Renal pelvis (tissue), 12 donors: ENCODE measurements at places on chromosomes 13 and 19.

GRCh38 chr13:53778937-53779336 is 750.3 kb downstream of the OLFM4 start:
- DNase-seq = no peak

- DNase-seq = no peak
Measured at GRCh38 chr13:46951516-46951915, 54.7 kb upstream of the HTR2A start.

DNA sequence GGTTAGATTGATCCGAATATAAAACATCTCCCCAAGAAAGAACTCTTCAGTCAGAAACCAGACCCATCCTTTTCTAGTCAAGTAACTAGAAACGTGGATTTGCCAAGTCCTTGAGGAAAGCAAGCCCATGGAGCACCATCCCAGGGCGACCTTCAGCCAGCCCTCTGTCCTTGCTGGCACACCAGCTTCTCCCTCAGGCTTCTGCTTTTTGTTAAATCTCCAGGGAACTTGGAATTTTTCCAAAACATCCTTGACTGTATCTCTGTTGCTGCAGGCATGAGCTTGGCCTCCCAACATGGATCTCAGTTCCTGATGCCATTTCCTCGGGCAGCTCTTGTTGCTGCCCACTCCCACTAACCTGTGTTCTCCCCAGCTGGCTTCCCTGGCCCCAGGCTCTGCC is 27.1 kb upstream of the C1QTNF9 start:
- DNase-seq = no peak

- DNase-seq = no peak
Measured at GRCh38 chr19:29630655-29631054, 24.6 kb downstream of the POP4 start.

DNA sequence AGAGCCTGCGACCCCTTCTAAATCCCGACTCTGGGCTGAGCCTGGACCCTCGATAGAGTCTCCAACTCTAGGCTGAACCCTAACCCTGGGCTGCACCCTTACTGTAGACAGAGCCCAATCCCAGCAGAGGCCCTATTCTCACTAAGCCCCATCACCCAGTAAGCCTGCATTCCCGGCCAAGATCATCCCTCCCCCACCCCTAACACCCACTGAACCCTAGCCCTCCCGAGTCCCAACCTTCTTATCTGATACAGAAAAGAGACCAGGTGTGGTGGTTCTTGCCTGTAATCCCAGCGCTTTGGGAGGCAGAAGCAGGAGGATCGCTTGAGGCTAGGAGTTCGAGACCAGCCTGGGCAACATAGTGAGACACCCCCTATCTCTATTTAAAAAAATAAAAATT is 2.6 kb upstream of the TNFAIP8L1 start:
- no peak for DNase-seq

DNA sequence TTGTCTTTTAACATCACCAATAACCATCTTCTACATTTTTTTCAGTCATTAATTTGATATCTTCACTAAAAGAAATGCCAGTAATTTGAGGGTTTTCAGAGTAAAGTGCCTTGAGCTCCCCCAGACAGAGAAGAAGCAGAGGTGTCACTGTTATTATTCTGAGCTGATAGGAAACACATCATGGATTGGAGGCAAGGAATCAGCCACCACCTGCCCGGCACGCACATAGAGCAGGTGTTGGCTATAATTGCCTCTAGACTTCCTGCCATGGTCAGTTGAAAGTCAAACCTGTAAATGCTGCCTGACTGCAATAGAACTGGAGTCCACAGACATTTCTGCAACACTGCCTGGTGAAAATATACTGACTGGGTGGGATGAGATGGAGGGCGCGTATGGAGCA is 776.6 kb downstream of the UQCRFS1 start:
- DNase-seq = no peak

DNA sequence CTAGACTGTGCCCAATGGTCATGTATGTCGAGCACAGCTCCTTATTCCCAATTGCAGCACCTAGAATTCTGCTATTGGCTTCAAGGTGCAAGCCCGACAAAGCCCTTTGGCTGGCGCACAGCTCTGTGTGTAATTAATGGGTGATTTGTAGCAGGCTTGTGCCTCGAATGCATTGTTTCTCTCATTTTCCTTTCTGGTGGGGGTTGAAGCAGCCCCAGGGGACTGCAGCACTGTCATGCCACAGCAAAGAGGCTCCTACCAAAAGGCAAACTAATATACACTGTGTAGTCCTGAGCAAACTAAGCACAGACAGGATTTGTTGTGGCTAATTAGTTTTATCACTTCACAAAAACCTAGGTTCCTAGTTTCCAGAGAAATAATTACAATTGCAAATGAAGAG is 898.7 kb downstream of the UQCRFS1 start:
- no peak for DNase-seq

GRCh38 chr19:1438933-1439354 is 748 bp downstream of the RPS15 start:
- no peak for DNase-seq

- DNase-seq = no peak
Measured at GRCh38 chr19:6164906-6165531, 29.6 kb downstream of the ACSBG2 start.

DNA sequence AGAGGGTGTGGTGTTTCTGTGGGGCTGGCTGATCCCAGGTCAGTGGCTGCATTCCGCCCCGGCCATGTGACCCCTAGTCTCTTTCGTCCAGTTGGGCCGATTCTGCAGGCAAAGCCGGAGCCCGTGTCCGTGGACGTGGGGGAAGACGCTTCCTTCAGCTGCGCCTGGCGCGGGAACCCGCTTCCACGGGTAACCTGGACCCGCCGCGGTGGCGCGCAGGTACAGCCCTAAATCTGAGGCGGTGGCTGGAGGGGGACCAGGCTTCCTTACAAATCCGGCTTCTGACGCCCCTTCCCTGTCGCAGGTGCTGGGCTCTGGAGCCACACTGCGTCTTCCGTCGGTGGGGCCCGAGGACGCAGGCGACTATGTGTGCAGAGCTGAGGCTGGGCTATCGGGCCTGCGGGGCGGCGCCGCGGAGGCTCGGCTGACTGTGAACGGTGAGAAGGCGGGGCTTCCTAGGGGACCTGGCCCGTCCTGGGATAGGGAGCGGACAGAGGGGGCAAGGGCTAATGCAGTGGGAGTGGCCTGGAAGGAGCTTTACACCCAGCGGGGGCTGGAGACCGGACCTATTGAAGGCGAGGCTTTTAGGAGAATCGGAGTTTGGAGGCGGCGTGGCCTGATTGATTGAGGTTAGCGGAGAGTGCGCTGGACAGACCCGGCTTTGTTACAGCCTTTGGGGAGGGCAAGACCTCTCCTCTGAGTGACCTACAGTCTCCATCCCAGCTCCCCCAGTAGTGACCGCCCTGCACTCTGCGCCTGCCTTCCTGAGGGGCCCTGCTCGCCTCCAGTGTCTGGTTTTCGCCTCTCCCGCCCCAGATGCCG is 4.3 kb downstream of the KIRREL2 start:
- no peak for DNase-seq

- DNase-seq = no peak
Measured at GRCh38 chr19:27861411-27861975, 1351.5 kb downstream of the UQCRFS1 start.

- no peak for DNase-seq
Measured at GRCh38 chr19:13255041-13255718, 105.0 kb downstream of the IER2 start.

DNA sequence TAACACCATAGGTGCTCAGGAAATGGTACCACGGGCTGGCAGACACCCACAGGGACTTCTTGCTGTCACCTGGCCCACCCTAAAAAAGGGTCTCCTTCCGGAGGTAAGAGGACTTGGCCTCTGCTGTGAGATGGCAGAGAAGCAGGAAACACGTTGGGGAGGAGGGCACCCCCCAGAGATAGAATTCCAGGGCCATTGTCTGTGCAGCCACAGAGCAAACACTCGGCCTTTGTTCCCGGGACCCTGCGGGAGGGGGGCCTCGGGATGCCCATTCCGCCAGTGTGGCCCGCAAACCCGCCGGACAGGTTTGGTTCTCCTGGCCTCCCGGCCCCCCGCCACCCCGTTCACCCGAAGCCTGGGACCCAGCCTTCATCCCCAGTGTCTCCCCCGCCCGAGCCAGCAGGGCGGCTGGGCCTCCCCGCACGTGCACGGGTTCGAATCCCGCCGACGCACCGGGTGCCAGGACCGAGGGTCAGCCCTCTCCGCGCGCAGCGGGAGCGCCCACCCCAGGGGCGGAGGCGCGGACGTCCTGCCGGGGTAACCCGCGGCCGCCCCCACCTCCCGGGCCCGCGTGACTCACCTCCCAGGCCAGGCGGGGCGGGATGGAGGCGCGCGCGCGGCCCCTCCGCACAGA is 714 bp downstream of the PLPP2 start:
- DNase-seq = no peak

- DNase-seq = no peak
Measured at GRCh38 chr13:46170268-46170667, 11.7 kb downstream of the LCP1 start.

DNA sequence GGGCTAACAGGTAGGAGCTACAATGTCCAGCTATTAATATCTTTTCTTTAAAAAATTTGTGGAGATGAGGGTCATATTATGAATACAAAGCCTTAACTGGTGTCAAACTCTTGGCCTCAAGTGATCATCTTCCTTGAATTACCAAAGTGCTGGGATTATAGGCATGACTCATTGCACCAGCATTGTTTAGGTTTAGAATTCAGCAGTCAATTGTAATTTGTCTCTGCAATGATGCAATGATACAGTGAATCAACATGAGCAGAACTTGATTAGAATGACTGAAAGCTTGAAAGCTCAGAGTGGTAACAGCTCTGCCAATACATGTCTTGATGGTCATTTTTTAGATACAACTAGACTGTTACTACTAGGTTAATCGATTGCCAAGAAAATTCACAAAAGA is 752.8 kb upstream of the MIR17HG start:
- no peak for DNase-seq

- DNase-seq = no peak
Measured at GRCh38 chr13:75414036-75414827, 67.7 kb downstream of the TBC1D4 start.

- DNase-seq = no peak
Measured at GRCh38 chr19:13115936-13116281, 631 bp downstream of the TRMT1 start.

- DNase-seq = no peak
Measured at GRCh38 chr13:51935326-51936171, 73.8 kb downstream of the CCDC70 start.

- no peak for DNase-seq
Measured at GRCh38 chr13:92838786-92839185, 387.8 kb upstream of the GPC6 start.

GRCh38 chr13:87147076-87147475 is 524.1 kb upstream of the SLITRK5 start:
- DNase-seq = no peak

- no peak for DNase-seq
Measured at GRCh38 chr19:615619-616018, 17.7 kb downstream of the POLRMT start.

GRCh38 chr19:33052352-33052972 is 12.2 kb downstream of the RHPN2 start:
- DNase-seq = no peak

GRCh38 chr13:101185606-101186005 is 230.7 kb downstream of the NALCN start:
- no peak for DNase-seq

GRCh38 chr19:3094601-3095440 is 659 bp downstream of the GNA11 start:
- DNase-seq = no peak
